ENCODE measurements at places on chromosomes 13 and 19.

DNA sequence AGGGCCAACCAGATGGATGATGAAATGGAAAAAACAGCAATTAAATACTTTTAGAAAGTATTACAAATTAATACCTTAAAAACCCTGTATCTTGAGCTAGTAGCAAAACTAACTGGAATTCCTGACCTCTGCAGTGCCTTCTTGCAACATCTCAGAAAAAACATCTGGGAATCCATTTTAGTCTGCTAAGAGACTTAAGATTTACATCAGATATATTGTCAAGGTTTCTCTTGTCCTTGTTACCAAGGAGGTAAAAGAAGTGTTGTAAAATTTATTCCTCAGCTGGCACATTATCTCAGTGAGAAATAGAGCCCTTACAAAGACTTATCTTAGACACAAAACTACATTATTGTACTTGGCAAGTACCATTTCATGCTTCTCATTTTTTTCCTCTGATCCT, 18.5 kb downstream of the KCNRG start:
- peak; percentile 30 for DNase-seq

DNA sequence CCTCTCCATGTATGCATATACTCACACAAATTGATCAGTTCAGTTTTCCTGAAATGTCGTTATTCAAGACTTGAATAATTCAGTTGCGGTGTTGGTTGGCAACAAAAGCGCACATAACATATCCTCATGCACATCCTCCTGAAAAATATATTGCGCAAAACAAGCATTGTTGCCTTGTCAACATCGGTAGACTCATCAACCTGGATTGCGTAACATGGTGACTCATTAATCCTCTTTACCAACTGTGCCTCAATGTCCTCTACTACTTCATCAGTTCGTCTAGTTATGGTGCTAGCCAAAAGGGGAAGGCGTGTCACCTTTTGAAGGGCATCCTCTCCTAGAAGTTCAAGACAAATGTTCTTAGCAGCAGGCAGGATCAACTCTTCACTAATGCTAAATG, 357.7 kb downstream of the LMO7 start:
- no peak for DNase-seq

GRCh38 chr19:18508585-18508984, 13.3 kb downstream of the ELL start:
- no peak for DNase-seq

DNA sequence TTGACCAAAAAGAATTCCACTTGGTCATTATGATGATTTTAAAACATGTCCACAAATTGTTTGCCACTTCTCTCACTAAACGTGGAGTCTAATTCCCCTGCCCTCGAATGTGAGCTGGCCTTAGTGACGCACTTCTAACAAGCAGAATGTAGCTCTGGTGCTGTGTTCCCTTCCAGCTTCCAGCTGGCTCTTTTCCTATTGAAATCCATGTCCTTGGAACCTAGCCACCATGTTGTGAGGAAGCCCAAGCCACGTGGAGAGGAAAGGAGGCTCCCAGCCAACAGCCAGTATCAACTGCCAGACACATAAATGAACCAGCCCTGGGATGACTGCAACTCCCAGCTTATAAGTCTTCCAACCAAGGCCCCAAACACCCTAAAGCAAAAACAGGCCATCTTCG, 23.6 kb upstream of the CEBPA start:
- no peak for DNase-seq

DNA sequence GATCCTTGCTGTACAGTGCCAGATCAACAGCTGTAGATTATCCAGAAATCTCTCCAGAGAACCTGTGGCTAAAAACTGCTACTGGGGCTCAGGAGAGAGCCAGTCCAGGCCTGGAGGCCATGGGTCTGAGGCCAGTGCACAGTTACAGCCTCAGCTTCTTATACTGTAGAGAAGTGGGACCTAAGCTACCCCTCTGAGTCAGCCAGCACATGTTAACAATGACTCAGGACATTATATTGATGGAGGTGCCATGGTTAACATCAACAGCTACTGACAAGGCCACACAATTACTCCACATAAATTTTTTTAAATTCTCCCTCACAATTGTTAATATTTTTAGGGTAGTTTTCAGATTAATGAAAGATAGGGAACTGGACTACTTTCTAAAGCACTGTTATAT, 138.5 kb downstream of the RBM26 start:
- no peak for DNase-seq

DNA sequence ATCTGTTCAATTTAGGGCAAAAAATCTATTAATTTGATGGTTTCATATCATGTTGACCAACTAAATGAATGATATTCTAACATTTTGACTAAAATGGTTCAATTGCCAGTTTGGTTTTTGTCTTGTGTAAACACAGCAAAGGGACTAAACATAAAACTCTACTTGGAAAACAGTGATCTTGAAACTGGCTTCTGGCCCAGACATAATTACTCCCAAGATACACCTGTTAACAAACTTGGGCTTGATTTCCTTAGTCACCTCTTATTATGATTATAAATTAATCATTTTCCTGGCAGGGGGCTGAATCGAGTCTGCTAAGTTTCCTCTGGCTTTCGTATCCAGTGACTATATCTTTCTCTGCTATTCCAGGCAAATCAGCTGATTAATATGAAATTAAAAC, 78.0 kb upstream of the OXGR1 start:
- DNase-seq = no peak

GRCh38 chr13:113410472-113411201, 42.7 kb downstream of the ADPRHL1 start:
- DNase-seq = peak; percentile 57

Data from GM04503 (cell line).